ENCODE measurements at places on chromosomes 5 and 9.

- DNase-seq, result no peak
Measured at GRCh38 chr5:154475591-154476353, 2.3 kb downstream of the HAND1 start.

GRCh38 chr9:89743573-89744254, 138.9 kb downstream of the GADD45G start:
- DNase-seq, result peak; percentile 16

- no peak for DNase-seq
Measured at GRCh38 chr5:66597183-66597757, 1.1 kb downstream of the MAST4 start.

- DNase-seq, result no peak
Measured at GRCh38 chr9:132873403-132873802, 4.7 kb downstream of the AK8 start.

DNA sequence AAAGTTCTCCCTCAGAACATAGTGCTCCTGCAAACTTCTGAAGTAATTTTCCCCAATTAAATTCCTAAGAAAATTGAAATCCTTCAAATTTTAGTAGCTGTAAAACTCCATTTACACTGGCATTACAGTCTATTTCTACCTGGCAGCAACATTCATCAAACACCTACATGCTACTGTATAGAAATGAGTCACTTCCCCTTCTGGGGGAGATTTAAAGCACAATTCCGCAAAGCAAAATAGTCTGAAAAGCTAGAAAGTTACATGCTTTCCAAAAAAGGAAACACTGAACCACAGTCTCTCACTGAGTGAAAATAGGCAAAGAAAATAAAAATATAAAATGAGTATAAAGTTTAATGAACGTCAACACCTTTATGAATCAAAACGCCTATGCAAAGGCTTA, 43.3 kb downstream of the MCTP1 start:
- no peak for DNase-seq

DNA sequence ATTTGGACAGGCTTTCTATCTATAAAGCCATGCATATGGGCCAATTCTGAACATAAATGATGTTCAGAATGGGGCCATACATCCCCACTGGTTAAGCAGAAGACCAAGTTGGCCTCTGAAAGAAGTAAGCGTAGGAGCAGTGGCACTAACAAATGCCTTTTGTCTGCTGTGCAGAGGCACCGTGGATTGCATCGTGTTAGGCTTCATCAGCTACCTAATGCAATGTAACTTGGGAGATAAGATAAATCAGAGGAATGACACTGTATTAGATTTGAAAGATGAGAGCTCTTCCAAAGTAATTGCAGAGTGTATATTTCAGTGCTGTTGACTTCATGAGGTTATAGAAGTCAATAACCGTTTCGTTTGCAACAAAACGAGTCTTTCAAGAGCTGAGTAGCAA, 148.1 kb downstream of the PARP8 start:
- DNase-seq, result no peak

GRCh38 chr9:26893030-26893676, 551 bp upstream of the CAAP1 start:
- no peak for DNase-seq

- DNase-seq, result no peak
Measured at GRCh38 chr9:113636693-113637092, 173.2 kb downstream of the RGS3 start.

- no peak for DNase-seq
Measured at GRCh38 chr5:21774801-21775200, 1078.3 kb downstream of the CDH12 start.

DNA sequence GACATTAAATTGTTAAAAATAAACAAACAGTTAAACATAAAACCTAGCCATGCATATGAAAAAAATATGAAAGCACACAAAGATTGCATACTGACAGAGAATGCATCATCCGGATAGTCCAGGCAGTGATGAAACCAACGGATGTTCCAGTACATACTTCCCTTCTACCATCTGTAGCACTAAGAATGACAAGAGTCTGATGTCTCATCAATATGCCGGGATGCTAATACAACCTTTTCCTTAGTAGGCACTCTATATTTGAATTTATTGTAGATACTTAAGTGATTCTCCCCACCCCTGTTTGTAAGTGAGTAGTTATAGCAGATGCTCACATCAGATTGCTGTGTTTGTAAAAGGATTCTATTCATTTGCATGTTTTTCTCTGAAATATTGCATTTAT, 571.2 kb upstream of the WWC1 start:
- DNase-seq, result no peak

DNA sequence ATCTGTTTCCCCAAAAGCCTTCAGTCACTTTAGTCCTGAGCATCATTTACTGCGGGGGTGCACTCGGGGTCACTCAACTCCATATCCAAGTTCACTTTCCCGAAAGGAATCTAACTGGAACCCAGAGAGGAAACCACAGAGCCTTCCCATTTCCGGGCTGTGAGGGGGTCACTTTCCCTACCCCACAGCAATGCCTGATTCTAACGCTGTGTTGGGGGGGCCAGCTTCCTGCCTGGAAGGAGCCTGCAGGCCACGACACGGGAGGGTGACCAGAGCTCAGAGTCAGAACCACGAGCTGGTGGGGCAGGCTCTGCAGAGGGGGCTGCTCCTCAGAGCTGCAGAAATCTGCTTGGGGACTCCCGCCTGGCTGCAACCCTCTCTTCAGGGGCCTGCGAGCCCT, 20.3 kb downstream of the BRD9 start:
- DNase-seq, result no peak

DNA sequence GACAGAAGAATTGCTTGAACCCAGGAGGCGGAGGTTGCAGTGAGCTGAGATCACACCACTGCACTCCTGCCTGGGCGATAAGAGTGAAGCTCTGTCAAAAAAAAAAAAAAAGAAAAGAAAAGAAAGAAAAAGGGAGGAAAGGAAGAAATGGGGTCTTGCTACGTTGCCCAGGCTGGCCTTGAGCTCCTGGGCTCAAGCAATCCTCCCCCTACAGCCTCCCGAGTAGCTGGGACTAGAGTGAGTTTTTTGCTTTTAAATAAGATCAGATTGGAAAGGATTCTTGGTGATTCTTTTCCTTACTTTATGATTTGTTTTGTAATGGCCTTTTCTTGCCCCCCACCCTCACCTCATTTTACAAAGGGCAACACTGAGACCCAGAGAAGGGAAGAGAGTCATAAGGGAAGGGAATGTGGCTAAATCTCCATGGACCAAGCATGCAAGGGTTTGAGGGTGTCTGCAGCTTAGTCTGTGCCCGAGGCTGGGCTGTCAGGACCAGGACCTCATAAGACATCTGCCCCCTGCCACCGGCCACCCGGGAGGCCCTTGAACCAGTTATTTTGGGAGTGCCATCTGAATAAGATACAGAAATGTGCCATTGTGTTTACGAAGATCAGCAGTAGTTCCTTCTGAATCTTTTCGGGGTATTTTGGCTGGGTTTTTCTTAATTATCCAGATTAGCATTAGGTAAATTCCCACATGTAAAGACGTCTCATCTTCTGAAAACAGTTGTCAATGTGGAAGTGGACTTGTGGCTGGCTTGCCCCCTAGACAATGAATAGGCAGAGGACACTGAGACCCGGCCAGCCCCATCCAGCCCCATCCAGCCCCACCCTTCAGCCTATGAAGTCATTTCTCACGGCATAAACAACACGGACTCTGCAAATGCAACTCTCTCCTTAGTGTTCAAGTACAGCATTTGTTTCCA, 44.5 kb upstream of the GRHPR start:
- DNase-seq, result no peak

DNA sequence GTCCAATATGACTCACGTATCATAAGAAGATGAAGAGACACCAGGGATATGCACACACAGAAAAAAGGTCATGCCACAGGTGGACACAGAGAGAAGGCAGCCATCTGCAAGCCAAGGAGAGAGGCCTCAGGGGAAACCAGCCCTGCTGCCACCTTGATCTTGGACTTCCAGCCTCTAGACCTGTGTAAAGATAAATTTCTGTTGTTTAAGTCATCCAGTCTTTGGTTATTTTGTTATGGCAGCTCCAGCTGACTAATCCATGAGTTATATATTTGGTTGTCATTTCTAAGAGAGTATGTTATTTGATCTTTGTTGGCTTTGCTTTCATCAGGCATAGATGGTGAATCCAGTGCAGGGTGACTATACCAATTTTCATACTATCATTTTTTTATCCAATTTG, 130.2 kb upstream of the DAP start:
- DNase-seq, result no peak

DNA sequence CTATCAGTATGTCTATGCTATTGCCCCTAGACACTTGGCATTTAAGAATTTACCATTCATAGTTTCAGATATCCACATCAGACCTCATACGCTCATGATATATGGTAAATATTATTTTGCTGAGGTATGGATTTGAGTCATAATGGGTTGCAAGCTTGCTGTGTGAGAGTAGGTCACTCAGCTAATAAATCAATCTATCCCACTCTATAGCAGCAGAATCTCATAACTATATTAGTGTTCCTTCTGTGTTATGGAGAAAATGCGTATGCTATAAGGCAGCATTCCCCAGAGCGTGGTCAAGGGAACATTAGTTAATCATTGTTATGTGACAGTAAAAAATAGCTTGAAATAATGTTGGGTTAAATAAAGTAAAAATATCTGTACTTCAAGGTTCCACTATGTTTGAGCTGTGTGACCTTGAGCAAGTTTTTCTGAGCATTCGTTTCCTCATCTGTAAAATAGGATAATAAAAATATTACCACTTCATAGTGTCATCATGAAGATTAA, 7.7 kb downstream of the TRIM32 start:
- DNase-seq, result no peak
